ENCODE measurements at places on chromosomes 2 and 18. TPM values are rescaled to one million over a fixed set of nuclear protein-coding genes. Genes with fewer than 3 reads are reported as not detected.

The XRCC5 gene
- total RNA-seq: 183 TPM

The VIT gene
- 10.0 TPM for total RNA-seq

The MAL gene
- 0.17 TPM for total RNA-seq

The SNRNP27 gene
- 27.9 TPM for total RNA-seq

The GPAT2 gene
- total RNA-seq: 1.0 TPM

The RBM44 gene
- total RNA-seq: 0.16 TPM

The XIRP2 gene
- under 0.01 TPM for total RNA-seq

The TMEM198 gene
- total RNA-seq: 1.3 TPM

The DIPK1C gene
- total RNA-seq: not detected

Data from bronchial smooth muscle cell (primary cell).